Central memory CD4-positive, alpha-beta T cell (primary cell): ENCODE measurements at places on chromosomes 6 and 20.

GRCh38 chr6:169269180-169270076 lies 15.8 kb upstream of the THBS2 start:
- no peak for DNase-seq

DNA sequence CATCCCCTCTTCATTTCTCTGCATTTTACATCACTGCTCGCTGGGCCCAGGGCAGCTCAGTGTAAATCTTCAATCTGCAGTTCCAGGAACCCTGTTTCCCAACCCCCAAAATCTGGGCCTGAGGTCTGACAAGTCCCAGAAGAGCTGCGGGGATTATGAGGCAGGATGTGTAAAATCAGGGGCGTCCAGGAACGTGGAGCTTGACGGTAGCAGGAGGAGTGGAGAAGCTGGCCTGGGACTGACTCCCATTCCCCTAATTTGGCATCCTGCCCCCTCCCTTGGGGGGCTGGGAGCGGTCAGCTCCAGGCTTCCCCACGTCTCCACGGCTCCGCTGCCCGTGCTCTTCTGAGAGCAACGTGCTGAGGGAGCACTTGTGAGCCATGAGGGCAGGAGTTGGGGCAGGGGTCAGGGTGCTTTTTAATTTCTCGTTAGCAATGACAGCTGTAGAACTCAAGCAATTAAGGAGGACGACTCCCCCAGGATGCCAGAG lies 23.4 kb upstream of the VEGFA start:
- DNase-seq: no peak

GRCh38 chr6:159525445-159526025 lies 167.5 kb downstream of the SOD2 start:
- no peak for DNase-seq

DNA sequence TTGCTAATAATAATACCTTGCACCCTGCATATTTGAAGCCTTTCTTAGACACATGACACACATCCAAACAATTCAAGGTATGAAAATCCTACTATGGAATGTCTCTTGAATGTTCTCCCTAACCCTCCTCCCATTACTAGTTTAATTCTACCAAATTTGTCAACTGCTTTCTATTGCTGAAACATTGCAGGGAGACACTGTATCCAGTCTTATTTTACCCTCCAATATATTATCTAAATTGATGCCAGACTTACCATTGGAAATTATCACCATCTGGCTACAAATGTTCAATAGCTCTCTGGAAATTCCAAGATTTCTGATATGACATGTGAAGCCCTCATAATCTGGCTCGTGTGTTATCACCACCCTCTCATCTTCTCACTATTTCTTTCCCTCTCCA lies 1027.3 kb upstream of the CITED2 start:
- no peak for DNase-seq

- no peak for DNase-seq
These were observed 33.8 kb downstream of the TNFAIP3 start for GRCh38 chr6:137900815-137901214.

DNA sequence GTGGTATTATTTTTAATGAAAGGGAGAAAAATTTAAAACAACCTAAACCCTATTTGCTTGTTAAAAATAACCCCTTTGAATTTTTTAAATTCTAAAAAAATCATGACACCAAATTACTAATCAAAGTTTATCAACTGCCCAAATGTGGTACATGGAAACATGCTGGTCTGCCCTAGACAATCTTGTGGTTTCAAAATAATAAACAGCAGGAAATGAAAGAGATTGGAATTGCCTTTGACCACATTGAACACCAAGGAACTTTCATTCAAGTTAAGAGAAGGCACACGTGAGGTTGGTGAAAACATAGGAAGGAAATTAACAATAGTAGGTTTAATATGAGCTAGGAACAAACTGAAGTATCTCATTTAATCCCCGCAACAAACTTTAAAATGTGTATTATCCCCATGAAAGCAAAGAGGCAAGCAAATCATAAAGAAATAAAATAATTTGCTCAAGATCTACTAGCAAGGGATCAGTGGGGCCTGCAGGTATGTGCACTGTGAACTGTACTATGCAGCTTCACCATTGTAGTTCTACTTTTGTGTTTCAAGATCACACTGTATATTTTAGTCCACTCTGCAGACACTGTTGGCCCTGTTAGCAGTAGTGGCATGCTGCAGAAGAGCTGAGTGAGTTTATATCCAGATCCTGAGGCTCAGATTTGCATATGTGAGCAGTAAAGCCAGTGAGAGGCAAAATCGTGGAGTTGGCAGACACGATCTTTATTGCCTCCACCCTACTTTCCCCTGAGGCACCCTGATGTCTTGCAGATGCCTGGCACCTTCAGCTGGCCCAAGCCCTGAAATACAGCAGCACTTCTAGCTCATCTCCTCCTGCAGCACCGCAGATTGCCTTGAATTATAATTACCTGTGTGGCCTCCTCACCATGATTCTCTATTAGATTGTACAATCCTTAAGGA lies 157.8 kb upstream of the TENT5A start:
- DNase-seq: no peak

DNA sequence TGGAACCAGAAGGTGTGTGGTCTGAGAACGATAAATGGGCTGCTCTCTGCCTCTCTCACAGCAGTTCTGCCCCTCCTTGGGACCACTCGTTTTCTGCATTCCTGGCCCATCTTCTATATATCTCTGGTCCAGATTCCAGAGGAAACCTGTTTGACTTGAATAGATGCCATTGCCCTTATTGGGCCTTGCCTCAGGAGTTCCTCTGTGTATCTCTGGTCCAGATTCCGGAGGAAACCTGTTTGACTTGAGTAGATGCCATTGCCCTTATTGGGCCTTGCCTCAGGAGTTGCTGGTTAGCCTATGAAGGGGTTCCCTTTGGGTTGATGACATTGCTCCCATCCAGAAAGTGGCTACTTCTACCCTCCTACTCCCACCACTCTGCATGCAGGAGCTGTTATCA lies 189.4 kb downstream of the SLC16A10 start:
- DNase-seq: no peak
